Activated CD4-positive, alpha-beta T cell treated with anti-CD3 and anti-CD28 coated beads, Interleukin-10, Interleukin-2, amounts not matched to agents 100 ng/mL and 50 ng/mL, durations not matched to agents 16 hours and 8 hours (primary cell): ENCODE measurements at places on chromosomes 12 and 14.
A peak's percentile ranks its signal among the peaks of the same experiment; 100 is the strongest.

DNA sequence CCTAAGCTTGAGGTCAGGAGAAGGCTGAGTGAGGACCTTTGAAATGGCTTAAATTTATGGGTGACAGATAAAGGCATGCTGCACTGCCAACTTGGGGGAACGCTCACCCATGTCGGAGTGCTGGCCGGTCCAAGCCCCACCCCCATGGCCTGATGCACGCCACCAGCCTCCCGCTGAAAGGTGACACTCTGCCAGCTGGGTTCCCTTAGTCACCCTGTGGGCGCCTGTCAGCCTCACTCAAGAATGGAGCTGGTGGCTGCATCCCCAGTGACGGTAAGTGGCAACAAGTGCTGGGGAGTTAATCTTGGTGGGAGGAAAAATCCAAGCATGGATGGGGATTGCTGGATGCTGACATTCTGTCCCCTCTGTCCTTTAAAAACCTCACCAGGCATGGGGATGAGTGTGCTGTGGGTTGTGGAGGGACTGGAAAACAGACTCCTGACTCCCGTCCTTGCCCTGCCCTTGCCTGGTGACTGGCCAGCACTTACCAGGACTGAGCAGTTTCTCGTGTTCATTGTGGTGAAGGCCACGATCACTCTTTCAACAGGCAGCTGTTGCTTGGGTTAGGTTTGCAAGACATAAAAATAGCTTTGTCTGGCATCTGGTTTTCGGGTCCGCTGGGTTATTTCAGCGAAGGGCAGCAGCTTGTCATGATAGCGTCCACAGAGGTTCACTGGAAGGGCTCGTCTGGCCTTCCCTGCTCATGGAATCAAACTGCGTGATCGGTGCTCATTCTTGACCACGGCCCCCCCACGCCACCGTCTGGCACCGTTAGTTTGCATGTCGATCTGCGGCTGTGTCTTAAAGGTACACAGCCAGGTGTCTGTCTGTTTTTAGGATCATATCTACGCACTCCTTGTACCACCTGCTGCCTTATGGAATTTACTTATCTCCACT, 15.0 kb downstream of the ACACB start:
- no peak for DNase-seq

- no peak for DNase-seq
These were observed 275.2 kb upstream of the SSTR1 start for GRCh38 chr14:37932481-37932880.

- peak; percentile 67 for DNase-seq
These were observed 36.1 kb downstream of the BAZ2A start for GRCh38 chr12:56593909-56594621.

DNA sequence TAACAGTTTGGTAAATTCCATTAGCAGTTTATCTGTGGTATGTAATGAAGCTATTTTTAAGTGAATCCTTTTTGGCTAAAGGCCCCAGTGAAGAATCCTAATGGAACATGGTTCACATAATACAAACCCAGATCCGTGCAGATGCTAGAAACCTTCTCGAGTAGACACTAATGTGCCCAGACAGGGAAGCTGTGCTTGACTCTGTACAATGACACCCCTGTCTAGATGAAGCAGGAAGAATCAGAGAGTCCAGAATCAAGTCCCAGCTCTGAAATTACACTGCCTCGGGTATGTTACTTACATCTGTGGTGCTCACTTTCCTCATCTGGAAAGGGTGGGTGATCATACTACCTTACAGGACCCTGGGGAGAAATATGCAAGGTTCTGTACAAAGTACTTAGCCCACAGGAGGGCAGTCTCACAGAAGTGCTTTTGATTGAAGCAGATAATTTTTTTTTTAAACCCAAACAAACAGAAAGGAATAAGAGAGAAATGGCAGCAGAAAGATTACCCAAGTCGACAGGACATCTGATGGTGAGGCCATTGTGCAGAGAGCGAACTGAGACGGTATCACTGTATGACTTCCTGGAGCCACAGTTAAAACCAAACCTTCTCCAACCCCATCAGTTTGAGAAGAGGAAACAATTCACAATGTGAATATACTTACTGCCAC, 8.5 kb downstream of the CRACR2A start:
- peak; percentile 56 for DNase-seq

- DNase-seq, result no peak
These were observed 110.4 kb upstream of the SCAF11 start for GRCh38 chr12:46100551-46101484.

DNA sequence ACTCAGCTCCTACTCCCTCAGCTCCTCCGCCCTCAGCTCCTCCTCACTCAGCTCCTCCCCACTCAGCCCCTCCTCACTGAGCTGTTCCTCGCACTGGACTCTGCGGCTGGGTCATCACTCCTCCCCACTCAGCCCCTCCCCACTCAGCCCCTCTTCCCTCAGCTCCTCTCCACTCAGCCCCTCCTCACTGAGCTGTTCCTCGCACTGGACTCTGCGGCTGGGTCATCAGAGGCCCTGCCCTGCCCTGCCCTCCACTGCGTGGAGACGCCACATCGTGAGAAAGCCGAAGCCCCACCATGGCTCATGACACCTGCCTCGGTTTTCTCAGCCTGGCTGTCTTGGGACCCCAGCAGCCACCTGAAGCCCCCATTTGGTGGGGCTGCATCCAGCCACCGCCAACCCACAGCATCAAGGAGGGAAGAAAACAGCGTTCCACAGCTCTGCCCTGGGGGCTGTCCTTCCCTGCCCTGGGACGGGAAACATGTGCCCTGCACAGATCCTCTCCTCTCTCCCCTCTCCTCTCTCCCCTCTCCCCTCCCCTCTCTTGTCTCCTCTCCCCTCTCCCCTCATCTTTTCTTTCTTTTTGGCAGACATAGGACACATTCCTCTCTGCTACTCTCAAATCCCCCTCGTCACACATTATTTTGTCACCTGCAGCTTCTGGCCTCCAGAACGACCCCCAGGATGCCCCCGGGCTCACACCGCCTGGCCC, 17.7 kb downstream of the NOC4L start:
- no peak for DNase-seq

GRCh38 chr12:14010989-14011388, 29.6 kb upstream of the GRIN2B start:
- DNase-seq, result no peak

DNA sequence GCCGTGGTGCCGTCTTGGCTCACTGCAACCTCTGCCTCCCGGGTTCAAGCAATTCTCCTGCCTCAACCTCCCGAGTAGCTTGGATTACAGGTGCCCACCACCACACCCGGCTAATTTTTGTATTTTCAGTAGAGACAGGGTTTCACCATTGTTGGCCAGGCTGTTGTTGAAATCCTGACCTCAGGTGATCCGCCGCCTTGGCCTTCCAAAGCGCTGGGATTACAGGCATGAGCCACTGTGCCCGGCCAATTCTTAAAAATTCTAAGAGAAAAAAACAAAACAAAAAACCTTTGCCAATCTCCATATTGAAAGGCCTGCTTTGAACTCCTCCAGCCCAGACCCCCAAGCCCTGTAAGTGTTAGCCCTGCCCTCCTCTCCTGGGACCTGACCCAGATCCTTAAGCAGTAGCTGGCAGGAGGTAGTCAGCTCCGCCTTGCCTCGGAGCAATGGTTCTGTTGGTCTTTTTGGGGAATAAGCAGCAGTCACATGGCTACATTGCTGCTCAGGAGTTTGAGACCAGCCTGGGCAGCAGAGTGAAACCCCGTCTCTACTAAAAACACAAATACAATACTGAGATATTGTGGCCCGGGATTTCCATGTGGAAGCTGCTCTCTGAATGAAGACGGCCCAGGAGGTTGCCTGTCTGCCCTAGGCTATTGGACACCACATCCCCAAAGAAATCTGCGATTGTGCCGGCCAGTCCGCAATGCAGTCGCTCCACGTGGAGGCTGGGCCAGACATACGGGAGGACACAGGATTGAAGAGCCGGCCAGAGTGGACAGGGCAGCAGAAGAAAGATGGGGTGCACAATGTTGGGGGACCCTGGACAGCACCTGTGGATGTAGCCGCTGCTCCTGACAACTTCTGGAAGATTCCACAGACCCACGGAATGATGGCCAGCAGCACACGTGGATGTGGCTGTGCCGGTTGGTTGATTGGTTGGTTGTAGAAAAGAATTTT, 28.8 kb upstream of the BEGAIN start:
- no peak for DNase-seq

GRCh38 chr14:53954551-53955228, 1.9 kb downstream of the BMP4 start:
- no peak for DNase-seq

DNA sequence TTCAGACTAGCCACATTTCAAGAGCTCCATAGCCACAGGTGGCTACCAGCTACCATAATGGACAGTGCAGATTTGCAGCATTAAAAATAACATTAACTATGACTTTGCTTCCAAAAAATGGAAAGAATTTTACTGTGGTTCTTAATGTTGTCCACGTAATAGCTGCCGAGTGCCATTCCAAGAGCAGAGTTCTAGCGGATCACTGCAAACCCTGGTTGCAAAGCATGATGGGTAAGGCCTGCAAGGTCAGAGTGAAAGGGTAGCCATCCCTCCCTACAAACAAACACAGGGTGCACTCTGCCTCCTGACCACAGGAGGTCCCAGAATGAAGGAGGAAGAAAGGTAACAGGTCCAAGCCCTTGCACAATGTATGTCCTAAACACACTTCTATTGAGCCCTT, 157.6 kb downstream of the DPF3 start:
- DNase-seq, result no peak
